ENCODE measurements at places on chromosomes 7 and 10.

DNA sequence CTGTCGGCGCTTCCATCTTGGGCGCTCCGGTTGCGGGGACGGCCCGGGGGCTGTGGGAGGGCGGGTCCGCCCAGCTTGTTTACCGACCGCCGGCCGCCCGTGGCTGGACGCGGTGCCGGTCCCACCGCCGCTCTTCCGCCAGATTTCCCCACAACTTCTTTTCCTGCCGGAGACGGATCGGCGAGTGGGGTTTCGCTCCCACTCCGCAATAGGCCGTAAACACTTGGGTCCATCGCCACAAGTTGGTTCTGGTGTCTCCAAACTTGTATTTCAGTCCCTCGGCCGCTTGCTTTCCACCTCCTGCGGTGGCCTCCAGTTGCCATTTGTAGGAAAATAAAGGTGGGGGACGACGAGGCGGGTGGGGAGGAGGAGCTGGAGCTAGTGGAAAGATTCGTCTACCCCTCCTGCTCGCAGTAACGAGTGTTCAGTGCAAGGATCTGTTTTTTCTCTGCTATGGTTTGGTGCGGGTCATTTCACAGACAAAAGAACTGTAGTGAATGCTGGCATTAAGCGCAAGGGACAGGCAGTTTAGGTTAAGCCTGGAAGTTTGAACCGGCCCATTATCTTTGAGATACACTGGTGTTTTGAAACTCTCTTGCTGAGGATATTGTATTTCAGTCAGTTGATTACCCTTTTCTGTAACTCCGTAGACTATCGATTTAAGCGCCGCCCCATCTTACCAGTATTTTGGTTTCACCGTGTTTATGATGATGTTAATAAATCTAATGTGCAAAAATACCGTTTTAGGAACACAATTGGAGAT is 24.3 kb upstream of the ZRANB1 start:
- peak; percentile 53 for DNase-seq

DNA sequence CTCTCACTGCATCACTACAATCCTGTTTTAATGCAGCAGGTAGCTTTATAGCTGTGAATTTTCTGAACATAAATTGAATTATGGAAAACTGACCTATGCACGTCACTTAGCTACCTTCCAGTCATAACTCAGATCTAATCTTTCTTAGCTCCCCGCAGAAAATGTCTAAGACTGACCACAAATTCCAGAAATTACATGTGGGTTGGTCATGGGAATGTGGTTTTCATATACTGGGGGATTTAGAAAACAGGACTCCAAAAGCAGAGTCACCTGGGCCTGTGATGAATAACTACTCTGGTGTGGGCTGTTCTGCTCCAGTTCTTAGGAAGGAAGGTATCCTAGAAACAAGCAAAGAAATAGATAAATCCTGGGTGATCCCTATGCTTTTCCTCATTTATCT is 178.4 kb upstream of the LRRTM3 start:
- no peak for DNase-seq

DNA sequence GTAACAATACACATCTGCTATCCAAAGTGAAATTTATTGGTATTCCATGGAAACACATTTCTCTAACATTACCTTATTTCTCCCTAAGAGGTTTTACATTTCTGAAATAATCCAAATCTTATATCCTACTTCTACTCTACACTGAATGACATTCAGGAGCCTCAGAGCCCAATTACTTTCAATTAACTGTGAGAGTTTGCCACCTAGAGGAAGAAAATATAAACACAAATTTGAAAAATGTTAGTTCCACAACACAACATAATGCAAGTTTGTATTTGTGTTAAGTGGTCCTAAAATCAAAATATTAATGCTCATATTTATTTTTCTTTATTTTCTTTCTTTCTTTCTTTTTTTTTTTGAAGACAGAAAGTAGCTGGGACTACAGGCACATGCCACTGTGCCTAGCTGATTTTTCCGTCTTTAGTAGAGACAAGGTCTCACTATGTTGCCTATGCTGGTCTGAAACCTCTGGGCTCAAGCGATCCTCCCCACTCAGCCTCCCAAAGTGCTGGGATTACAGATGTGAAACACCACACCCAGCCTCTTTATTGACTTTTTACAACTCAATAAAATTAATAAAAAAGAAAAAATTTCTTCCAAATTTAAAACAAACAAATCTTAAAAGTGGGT is 46.0 kb downstream of the ATAD1 start:
- peak; percentile 29 for DNase-seq

DNA sequence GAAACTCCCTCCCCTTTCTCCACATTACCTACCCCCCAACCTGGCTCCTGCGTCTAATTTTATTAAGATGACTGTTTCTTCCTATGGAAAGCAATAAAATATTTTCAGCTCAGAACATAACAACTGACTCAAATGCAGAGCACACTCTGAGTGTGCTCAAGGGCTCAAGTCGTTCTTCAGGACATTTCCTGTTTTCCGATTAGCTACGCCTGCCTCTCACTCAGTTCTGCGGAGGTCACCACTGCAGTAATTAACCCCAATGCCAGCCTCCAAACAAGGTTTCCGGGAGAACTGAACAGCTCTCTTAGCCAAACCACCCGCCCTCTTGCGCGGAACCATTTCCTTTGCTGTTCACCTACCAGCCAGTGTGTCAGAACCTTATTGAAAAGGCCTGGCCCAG is 19.3 kb downstream of the MYOF start:
- peak; percentile 90 for DNase-seq

- no peak for DNase-seq
Measured at GRCh38 chr7:142488036-142488633, 230.3 kb upstream of the PRSS58 start.

GRCh38 chr7:132511921-132512320 is 64.3 kb downstream of the PLXNA4 start:
- DNase-seq: no peak

DNA sequence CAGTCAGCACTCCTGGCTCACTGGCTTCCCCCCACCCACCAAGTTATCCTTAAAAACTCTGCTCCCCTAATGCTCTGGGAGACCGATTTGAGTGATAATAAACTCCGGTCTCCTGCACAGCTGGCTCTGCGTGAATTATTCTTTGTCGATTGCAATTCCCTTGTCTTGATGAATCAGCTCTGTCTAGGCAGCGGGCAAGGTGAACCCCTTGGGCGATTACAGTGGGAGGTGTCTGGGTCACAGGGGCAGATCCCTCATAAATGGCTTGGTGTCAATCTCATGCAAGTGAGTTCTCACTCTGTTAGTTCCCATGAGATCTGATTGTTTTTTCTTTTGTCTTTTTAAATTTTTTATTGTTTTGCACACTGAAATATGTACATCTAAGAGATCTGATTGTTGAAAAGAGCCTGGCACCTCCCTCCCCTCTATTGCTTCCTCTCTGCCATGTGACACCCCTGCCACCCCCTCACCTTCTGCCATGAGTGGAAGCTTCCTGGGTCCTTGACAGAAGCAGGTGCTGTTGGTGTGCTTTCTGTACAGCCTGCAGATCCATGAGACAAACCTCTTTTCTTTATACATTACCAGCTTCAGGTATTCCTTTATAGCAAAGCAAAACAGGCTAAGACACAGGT is 20.5 kb downstream of the OTUD1 start:
- DNase-seq: no peak

DNA sequence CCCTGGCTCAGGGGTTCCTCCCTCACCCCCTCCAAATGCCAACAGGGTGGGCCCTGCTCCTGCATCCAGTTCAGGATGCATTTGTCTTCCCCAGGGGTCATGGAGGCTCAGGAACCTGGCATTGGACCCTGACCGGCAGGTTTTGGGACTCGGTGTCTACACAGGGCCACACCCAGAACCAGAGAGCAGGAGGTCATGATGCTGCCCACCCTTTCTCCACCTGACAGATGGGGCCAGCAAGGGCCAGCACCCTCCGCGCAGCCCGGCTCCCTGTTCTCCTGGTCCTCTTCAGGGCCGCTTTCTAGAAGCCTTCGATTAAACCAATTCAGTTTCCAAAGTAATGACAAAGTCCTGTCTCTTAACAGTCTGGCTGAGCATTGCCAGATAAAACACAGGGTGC is 50.2 kb downstream of the CAMK2B start:
- DNase-seq: no peak

DNA sequence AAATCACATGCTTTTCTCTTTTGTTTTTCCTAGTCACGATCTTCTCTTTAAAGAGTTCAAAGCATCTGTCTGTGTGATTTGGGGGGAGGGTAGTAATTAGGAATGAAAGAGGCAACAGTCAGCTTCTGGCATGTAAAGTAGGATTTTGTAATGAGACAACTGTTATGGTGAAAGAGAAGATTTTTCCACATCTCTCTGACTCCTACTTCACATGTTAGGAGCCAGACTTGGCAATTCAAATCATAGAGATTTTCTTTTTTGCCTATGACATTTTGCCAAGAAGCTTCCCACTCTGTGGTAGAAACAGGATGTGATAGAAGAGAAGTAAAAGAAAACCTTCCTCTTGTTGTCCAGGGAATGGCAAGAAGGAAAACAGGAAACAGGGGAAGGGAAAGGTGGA is 38.3 kb upstream of the KLHL7 start:
- DNase-seq: no peak

DNA sequence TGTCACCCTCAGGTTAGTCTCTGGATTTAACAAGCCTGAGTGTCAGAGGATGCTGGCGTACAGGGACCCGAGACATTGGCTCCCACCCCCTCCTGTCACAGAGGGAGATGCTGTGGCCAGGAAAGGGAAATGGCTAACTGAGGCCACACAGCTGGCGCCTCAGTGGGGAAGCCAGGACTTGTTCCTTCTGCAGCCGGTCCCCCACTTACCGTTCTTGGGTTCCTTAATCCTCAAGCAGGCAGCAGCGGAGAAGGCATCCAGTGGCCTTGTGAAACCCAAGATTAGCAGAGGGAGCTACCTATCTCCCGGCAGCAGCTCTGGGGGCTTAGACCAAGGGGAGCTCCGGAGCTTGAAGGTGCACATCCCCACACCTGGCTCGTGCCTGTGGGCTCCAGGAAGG is 65.4 kb downstream of the NEURL1 start:
- no peak for DNase-seq

- DNase-seq: no peak
Measured at GRCh38 chr10:80860719-80861118, 323.0 kb downstream of the SH2D4B start.

- no peak for DNase-seq
Measured at GRCh38 chr10:33732161-33732680, 397.8 kb upstream of the NRP1 start.

DNA sequence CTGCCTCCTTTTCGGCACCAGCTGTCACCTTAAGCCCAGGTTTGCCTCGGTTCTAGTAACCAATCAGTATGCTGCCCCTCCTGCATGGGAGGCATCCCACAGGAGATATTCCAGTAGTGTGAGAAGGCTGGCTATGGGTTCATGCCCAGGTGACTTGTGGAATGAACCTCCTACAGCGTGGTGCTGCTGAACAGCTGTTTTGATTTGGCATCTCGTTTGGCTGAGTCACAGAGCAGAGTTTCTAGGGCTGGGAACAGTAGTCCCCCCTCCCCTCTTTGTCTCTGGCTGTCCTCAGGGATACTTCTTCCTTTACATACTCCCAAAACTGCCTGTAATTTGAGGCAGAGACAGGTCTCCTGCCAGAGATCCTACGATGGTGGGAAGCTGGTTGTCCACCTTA is 16.1 kb downstream of the R3HCC1L start:
- no peak for DNase-seq

- no peak for DNase-seq
Measured at GRCh38 chr10:28679581-28680357, 2.4 kb downstream of the BAMBI start.

DNA sequence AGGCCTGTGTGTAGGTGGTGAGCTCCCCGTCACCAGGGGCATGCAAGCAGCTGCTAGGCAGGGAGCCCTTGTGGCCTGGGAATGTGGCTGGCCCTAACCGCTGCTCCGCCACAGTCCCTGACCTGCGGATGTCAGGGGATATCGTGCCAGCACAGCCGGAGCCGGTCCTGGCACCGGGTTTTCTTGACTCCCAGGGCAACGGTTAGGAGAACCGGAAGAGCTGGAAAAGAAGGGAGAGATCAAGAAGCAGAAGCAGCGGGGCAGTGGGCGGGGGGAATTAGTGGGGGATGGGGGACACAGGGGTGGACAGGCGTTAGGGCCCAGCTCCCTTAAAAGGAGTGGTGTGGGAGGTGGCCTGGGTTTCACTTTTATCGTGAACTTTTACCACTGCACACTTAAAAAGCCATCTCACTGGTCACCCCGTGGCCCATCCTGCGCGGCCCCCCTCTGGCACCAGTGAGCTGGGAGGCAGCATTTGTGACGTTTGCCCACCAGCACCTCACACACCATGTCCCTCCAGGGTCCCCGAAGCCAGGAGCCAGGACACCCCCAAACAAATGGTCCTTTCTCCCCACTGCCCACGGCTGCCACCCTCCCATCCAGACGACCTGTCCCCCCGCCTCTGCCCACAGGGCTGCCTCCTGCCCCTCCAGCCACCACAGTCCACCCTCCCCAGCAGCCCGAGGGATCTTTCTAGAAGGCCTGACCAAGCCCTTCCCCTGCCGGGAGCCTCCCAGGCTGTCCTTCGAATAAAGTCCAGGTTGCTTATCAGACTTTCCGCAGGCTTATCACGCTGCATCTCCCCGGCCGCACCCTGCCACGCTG is 1.8 kb upstream of the MICALL2 start:
- no peak for DNase-seq

- no peak for DNase-seq
Measured at GRCh38 chr10:80094231-80094630, 15.8 kb downstream of the TMEM254 start.

DNA sequence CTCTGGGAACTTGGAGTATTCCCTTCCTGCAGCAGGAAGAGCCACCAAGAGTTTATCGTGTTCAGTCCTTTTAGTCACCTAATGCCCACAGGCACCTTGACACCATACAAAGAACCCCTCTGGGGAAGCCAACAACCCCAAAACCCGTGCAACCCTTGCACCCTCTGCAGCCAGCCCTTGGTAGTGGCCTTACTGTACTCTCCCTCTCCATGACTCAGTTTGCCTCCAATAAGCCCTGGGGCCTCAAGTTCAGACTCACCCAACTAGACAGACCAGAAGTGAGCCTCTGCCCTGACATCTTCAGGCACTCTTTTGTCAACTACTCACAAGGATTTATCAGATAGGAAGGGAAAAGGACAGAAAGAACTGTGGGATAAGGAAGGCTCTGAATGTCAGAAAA is 30.9 kb downstream of the KCNMA1 start:
- no peak for DNase-seq

DNA sequence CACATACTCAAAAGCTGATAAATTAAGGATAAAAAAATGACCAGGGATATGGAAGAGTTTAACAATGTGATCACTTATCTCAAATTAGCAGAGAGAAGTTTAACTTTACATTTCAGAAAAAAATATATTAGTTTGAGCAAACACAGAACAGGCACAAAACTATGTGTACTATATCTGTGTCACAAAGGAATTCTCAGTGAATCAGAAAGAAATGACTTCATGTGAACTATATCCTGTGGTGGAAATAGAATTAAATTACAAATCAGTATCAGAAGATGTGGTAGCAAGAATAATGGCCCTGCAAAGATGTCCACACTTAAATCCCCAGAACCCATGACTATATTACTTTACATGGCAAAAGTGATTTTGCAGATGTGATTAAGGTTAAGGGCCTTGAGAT is 70.3 kb downstream of the SEC23IP start:
- no peak for DNase-seq

Measured in NCI-H510A treated with DMSO at 0.1 percent for 48 hours (cell line).